Nephron progenitor cell (in vitro differentiated cells): ENCODE measurements at places on chromosomes 5 and 9.
A peak's percentile ranks its signal among the peaks of the same experiment; 100 is the strongest.

GRCh38 chr9:21015129-21015815 is 16.2 kb downstream of the HACD4 start:
- DNase-seq = no peak

- DNase-seq = no peak
These were observed 224.8 kb upstream of the VLDLR start for GRCh38 chr9:2396622-2397285.

GRCh38 chr5:19790829-19791466 is 197.1 kb downstream of the CDH18 start:
- no peak for DNase-seq

GRCh38 chr9:91033797-91034196 is 232.2 kb downstream of the SYK start:
- peak; percentile 29 for DNase-seq

- DNase-seq = no peak
These were observed 9.9 kb downstream of the REEP2 start for GRCh38 chr5:138448481-138449398.

DNA sequence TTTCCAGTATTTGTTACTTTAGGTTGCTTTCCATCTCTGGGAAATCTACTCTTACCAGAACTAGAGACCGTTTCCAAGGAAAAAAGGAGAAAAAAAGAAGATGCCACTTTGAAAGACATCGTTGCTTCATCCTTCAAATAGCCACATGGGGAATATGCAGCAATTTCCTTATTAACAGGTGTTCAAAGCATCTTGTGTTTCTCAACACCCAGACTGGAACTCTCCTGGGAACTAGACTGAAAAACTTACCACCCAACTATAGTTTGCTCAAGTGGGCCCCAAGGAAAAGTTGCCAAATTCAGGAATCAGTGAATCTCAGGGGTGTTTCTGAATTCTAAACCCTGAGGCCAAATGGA is 80.0 kb upstream of the JAK2 start:
- DNase-seq = no peak

- no peak for DNase-seq
These were observed 44.3 kb downstream of the GARNL3 start for GRCh38 chr9:127308652-127309434.

DNA sequence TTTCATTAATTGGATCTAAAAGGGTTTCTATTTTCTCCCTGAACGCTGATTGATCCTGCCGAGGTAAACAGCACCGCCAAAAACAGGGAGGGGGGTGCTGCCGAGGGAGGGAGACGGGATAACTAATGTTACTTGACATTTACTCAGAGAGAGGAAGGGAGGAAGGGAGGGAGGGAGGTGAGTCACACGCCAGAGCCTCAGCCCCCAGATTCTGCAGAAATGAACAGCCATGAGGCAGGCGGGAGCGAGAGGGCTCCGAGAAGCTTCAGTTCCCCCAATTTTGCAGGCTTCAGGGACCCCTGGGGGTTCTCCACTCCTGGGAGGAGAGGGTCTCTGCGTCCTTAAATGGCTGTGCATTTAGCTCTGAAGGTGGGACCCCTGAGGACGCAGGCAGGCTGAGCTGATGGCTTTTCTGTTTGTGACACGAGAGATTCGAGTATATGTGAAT is 59.1 kb upstream of the IER5L start:
- no peak for DNase-seq

DNA sequence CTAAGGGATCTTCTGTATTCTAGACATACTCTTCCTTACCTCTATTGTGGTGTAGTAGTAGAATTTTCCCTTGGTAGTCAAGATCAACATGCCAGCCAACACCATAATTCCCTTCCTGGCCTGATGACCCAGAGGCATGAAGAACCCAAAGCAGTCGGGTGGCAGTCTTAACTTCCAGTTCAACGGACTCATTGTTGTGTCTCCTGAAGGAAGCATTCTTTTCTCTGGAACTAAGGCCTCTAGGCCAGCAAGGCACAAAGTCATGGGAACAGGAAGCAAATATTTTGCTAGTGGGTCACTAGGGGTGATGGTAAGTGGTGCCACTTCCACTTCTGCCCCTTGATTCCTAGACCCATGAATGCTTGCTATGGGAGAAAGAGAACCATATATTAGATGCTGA is 55.2 kb upstream of the DAPK1 start:
- no peak for DNase-seq

GRCh38 chr9:126819482-126819881 is 14.6 kb downstream of the ZBTB43 start:
- DNase-seq = no peak

DNA sequence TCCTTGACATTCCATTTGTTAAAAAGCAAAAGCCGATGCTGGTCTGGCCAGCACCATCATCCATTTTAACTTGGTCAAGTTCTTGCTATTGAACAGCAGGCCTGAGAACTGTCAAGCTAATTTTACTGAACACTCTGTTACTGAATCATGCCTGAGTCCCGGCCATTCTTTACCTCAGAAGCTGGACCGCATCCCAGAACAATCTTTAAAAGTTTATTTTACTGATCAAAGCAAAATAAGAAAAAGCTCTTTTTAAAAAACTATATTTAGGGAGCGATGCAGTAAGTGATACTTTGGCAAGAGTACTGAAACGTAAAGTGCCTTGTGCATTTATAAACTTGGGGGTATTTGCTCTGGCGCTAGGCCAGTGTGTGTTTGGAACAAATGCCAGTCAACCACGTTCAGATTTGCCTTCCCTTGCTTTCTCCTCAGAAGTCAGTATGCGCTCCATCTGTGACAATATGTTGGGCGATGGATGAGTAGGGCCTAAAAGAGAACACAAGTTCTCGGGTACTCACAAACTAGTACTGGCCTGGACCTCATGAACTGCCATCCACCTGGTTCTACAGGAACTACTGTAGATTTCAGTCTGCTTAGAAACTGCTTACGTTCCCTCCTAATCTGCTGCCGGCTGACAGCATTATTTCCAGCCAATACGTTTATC is 161.9 kb downstream of the MAPKAP1 start:
- no peak for DNase-seq

DNA sequence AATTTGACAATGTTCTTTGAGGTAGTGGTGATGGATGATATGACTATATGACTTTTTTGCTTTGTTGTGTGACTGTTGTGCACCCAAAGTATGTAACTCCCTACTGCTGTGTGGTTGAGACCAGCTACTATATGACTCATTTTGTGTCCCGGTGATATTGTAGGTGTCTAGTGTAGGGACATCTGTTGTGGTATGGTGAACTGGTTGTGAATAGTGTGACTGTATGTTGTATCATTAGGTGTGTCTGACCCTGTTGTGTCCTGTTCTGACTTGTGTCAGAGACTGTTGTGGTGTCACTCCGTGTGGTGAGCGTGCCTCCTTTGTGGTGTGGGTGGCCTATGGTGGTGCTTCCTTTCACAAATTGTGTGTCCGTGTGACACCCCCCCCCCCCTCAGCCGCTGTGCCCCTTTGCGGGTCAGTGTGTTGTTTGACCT is 11.2 kb upstream of the CXXC5 start:
- DNase-seq = no peak

DNA sequence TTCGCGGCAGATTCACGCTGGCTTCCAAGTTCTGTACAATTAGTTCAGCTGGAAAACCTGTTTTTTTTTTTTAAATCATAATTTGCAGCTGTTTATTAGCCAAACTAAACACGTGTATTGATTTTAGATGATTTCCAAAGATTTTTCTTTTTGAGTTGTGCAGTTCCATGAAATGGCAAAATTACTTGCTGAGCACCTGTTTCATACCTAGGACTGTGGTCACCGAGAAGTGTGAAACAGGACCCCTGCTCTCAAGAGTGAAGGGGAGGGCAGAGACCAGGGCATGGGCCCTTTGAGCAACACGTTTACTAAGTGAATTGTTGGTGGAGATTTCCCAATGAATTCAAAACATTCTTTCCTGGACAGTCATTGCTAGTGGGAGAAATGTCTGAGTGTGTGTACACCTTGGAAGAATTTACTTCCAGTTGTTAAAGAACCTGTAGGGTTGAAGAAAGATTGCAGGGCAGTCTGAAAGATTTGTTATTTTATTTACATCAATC is 688 bp downstream of the SNX24 start:
- peak; percentile 11 for DNase-seq

- no peak for DNase-seq
These were observed 17.3 kb upstream of the SMIM32 start for GRCh38 chr5:136210259-136210658.

DNA sequence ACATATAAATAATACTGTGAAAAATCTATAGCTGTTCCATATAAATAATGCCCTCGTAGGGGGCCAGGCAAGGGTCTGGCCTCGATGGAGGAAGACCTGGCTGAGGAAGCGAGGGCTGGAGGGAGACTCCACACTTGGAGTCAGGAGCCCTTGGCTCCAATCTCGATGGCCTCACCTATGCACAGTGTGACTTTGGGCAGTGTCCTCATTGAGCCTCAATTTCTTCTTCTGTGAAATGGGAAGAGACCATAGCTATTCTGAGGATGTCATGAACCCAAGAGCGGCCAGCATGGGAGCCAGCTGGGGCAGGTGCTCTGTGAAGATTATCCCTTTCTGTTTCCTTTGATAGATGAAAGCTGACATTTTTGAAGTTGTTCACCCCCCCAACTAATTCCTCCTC is 24.8 kb downstream of the ANGPTL2 start:
- DNase-seq = no peak

DNA sequence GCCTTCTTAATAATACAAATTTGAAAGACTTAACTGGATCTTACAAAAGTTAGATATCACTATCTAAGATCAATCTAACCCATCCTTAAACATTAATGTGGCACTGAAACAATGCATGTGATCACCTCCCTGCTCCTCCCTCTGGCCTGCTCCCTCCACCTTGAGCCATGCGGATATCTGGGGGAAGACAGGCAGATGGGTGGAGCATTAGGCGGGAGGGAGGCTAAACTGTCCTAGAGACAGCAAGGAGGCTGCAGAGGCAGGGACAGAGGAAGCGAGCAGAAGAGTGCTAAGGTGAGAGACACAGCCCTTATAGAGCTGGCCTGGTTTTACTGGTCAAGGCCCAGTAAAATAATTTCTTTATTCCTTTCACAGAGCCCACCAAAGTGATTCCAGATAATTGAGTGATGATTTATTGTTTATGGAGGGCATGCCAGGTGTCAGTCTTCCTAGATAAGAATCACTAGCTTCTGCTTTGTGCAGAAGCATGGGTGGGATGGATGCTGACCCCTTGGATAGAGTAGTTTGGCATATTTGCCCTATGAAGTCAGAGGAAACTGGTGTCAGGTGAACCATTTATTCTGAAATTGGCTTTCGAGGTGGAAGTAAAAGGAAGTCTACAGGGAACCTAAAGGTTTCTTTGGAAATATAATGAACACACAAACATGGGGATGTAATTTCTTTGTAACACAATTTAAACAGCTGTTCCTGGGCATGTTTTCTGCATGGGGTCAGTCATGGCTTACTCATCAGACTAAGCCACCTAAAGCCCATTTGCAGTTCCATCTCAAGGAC is 188.3 kb downstream of the GNAQ start:
- no peak for DNase-seq

DNA sequence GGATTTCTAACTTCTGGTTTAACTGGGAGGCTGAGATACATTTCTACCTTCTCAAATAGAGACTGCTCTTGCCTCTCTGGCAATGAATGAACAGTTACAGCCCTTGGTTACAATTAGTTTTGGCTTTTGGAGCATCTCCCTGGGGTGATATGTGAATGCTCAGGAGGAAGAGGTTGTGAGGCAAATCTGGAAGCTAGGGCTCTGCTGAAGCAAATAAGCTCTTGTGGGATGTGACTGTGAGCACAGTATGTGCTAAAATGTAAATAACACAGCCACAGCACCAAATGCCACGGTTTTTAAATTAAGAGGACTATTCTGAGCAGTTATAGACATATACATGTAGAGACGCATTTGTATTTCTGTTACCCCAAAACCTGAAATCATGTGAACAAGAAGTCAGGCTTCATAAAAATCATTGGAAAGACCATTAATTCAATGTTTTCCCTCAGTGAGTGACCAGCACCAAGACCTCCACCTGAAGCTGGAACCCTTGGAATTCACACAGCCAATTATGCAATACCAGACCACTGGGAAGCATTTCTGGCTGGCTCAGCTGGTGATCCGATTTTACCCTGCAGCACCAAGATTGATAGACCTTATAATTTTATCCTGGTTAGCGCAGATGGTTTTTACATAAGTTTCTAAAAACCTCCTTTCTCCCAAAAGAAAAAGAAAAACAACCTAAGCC is 3.0 kb upstream of the SLC44A1 start:
- no peak for DNase-seq

GRCh38 chr5:52497133-52497693 is 290.5 kb upstream of the ITGA1 start:
- no peak for DNase-seq

DNA sequence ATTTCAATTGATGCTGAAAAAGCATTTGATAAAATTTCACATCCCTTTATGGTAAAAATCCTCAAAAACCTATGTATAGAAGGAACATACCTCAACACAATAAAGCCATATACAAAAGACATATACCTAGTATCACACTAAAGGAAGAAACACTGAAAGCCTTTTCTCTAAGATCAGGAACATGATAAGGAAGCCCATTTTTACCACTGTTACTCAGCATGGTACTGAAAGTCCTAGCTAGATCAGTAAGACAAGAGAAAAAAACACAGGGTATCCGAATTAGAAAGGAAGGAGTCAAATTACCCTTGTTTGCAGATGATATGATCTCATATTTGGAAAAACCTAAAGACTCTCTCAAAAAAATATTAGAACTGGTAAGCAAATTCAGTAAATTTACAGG is 350.2 kb upstream of the PDE4D start:
- no peak for DNase-seq

DNA sequence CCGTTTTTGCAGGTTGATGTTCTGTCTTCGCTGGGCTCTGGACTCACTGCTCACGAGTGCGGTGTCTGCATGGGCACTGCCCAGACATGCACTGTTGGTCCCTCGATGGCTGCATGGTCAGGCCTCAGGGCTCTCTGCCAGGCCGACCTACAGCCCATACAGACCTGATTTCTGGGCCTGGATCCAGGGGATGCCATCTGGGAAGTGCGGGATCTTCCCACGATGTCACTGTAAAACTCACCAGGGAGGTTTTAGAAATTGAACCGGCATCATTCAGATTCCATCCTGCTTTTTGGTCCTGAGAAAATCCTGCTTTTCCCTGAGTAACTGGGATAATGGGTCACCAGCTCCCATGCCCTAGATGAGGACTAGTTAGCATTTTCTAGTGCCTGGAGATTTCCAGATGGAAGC is 9.1 kb downstream of the S1PR3 start:
- no peak for DNase-seq

GRCh38 chr5:1125030-1125357 is 13.1 kb upstream of the SLC12A7 start:
- DNase-seq = no peak

- no peak for DNase-seq
These were observed 484 bp downstream of the GFM2 start for GRCh38 chr5:74766418-74766848.
